Naive thymus-derived CD4-positive, alpha-beta T cell (primary cell): ENCODE measurements at places on chromosomes 12 and 14.

DNA sequence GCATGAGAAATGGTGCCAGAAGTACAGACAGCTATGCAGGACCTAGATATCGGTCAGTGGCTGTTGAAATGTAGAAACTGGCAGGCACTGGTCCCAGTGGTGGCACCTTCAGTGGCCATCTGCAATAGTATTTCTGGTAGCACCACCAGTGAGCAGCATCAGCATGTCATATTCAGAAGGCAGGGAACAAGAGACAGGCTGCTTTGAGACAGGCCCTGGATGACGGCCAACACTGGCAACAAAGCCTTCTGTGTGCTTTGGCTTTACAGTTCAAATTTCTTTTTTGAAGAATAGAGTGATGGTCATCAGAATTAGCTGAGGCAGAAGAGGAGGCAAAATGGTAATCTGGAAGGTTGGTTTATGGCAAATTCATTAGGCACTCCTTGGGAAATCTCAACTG lies 273.4 kb upstream of the SLC16A7 start:
- no peak overlapping the region for H3K4me3 ChIP-seq
- H3K27me3 ChIP-seq = no peaks in the 10 kb centered on the region
- H3K27ac ChIP-seq = no peak overlapping the region

DNA sequence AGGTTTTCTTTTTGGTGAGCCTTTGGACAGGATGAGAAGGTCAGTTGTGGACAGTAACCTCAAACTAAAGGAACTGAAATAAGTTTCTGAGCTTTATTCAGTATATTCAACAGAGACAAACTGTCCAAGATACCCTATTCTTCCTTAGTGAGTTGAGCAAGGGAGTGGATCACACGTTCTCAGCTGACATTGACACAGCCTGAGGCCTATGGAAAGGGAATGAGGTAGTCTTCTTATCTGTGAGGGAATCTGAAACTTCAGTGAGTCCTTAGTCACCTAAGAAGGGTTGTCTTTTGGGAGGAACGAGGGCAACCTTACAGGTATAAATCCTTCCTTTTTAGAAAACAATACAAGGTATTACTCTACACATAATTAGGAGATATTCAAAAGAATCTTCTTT lies 5.0 kb upstream of the NUBPL start:
- H3K4me1 ChIP-seq = no peaks in the 10 kb centered on the region
- H3K27me3 ChIP-seq = no peaks in the 10 kb centered on the region
- no peak overlapping the region for H3K4me3 ChIP-seq
- H3K27ac ChIP-seq = no peak overlapping the region
- DNase-seq = no peak
- no peaks in the 10 kb centered on the region for H3K36me3 ChIP-seq

GRCh38 chr14:74474376-74474775 lies 18.7 kb downstream of the NPC2 start:
- no peak overlapping the region for H3K4me3 ChIP-seq
- H3K36me3 ChIP-seq = peaks cover 20% of the 10 kb centered on the region
- no peaks in the 10 kb centered on the region for H3K4me1 ChIP-seq
- DNase-seq = no peak
- no peak overlapping the region for H3K27ac ChIP-seq

GRCh38 chr12:116066381-116067230 lies 210.9 kb downstream of the MED13L start:
- H3K36me3 ChIP-seq = no peaks in the 10 kb centered on the region
- no peaks in the 10 kb centered on the region for H3K4me1 ChIP-seq
- no peak overlapping the region for H3K27ac ChIP-seq
- H3K4me3 ChIP-seq = no peak overlapping the region

DNA sequence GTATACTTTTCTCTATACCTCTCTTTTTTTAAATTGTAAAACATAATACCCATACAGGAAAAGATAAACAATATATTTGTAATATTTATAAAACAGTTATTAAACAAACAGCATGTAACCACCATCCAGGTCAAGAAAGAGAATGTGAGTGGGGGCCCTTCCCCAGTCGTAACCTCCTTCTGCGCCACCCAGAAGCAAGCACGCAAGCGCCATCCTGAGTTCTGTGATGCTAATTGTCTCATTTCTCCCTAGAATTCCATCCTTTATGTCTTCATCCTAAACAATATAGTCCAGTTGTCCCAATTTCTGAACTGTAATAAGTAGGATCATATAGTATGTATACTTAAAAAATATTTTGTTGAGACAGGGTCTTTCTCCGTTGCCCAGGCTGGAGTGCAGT lies 129.5 kb downstream of the EXOC5 start:
- H3K27me3 ChIP-seq = no peaks in the 10 kb centered on the region
- DNase-seq = no peak
- H3K4me1 ChIP-seq = no peaks in the 10 kb centered on the region
- H3K4me3 ChIP-seq = no peak overlapping the region

- no peak for DNase-seq
- no peaks in the 10 kb centered on the region for H3K4me1 ChIP-seq
- H3K27ac ChIP-seq = no peak overlapping the region
- no peak overlapping the region for H3K4me3 ChIP-seq
Observed at GRCh38 chr12:27859648-27860047, 79.6 kb upstream of the MANSC4 start.

GRCh38 chr12:111715279-111715678 lies 29.4 kb downstream of the ACAD10 start:
- no peak overlapping the region for H3K4me3 ChIP-seq
- no peak overlapping the region for H3K27ac ChIP-seq
- no peaks in the 10 kb centered on the region for H3K4me1 ChIP-seq
- peaks cover 4% of the 10 kb centered on the region for H3K36me3 ChIP-seq

DNA sequence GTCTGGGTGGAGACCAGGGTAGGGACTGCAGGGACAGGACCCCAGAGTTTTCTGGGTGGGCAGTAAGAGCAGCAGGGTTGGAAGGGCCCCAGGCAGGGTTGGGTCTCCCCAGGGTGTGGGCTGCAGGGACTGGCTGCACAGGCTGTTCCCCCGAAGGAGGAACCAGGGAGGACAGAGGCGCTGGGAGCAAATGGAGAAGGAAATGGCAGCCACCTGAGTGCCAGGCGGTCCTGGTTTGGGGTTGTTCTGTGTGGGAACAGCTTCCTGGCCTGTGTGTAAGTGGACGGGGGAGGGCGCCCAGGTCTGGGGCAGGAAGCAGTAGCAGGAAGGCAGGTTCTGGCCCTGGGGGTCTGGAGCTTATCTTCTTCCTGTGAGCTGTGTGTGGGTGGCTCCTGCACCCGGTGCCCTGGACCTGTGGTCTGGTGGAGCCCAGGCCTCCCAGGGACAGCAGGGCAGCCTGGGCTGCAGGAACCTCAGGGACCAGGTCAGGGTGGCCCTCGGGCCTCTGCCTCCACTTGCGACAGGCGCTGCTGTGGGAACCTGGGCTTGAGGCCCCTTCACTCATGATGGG lies 372.8 kb downstream of the TMEM121 start:
- no peak for DNase-seq
- no peaks in the 10 kb centered on the region for H3K27me3 ChIP-seq
- no peaks in the 10 kb centered on the region for H3K4me1 ChIP-seq
- no peak overlapping the region for H3K27ac ChIP-seq
- H3K36me3 ChIP-seq = no peaks in the 10 kb centered on the region

GRCh38 chr12:14948672-14949071 lies 10.3 kb upstream of the ERP27 start:
- H3K36me3 ChIP-seq = peaks cover 63% of the 10 kb centered on the region
- peak overlapping the region; percentile 47 for H3K4me3 ChIP-seq
- DNase-seq = peak; percentile 67
- peak overlapping the region; percentile 96 for H3K27ac ChIP-seq

DNA sequence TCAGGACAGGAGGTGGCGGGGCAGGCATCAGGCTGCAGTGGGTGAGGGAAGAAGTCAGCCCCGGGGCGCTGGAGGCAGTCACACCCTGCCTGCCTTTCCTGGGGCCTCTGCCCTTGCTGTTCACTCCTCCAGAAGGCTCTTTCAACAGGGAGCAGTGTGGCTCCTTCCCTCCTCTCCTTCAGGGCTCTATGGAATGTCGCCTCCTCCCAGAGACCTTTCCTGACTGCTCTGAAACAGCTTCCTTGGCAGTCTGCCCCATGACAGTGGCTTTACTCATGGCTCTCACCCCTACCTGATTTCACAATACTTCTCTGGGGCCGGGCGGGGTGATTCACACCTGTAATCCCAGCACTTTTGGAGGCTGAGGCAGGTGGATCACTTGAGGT lies 7.1 kb downstream of the RHOF start:
- no peaks in the 10 kb centered on the region for H3K36me3 ChIP-seq
- H3K27ac ChIP-seq = peak overlapping the region; percentile 96
- no peaks in the 10 kb centered on the region for H3K27me3 ChIP-seq
- peak; percentile 47 for DNase-seq
- peaks cover 81% of the 10 kb centered on the region for H3K4me1 ChIP-seq
- peak overlapping the region; percentile 38 for H3K4me3 ChIP-seq

GRCh38 chr12:2622460-2622859 lies 172.3 kb upstream of the FKBP4 start:
- DNase-seq = no peak
- no peak overlapping the region for H3K4me3 ChIP-seq
- H3K27ac ChIP-seq = no peak overlapping the region
- no peaks in the 10 kb centered on the region for H3K36me3 ChIP-seq

DNA sequence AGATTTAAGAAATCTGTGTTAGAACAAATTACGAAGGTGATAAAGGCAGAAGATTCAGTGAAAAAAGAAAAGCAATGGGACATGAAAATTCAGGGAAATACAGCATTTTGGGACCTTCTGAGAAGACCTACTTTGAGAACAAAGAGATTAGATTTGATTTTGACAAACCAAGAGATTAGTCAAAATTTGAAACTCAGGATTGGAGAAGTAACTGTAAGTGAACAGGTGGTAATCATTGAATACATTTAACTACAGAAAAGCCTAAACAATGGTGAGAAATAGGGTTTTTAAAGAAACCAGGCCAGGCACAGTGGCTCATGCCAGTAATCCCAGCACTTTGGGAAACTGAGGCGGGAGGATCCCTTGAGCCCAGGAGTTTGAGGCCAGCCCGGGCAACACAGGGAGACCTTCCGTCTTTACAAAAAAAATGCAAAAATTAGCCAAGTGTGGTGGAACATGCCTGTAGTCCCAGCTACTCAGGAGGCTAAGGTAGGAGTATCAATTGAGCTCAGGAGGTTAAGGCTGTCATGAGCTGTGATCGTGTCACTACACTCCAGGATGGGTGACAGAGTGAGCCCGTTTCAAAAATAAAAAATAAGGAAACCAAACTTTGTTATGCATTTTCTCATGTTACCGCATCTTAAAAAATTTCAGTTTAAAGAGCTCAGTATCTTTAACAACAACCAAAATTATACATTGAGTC lies 8.9 kb upstream of the SAV1 start:
- H3K27me3 ChIP-seq = no peaks in the 10 kb centered on the region
- H3K36me3 ChIP-seq = no peaks in the 10 kb centered on the region
- H3K27ac ChIP-seq = no peak overlapping the region
- no peak overlapping the region for H3K4me3 ChIP-seq

DNA sequence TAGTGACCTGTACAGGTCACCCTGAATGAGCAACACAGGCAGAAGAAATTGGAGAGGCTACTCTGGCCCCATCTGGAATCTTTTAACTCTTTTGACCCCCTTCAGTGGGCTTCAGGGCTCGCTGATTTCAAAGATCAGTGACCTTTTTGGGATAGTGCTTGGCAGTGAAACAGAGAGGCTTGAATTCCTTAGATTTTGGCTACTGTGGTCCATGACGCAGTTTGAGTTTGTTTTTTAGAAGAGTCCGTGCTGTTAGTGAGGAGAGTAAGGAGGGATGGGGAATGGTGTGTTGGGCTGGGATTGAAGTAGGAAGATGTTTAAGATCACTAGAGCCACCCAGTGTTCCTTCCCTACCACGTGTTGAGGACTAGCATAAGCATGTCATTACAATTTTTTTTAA lies 16.5 kb downstream of the TMEM30B start:
- no peaks in the 10 kb centered on the region for H3K27me3 ChIP-seq
- no peak overlapping the region for H3K4me3 ChIP-seq
- no peaks in the 10 kb centered on the region for H3K36me3 ChIP-seq
- H3K4me1 ChIP-seq = no peaks in the 10 kb centered on the region
- DNase-seq = no peak
